ENCODE measurements at places on chromosomes 12 and 14.

DNA sequence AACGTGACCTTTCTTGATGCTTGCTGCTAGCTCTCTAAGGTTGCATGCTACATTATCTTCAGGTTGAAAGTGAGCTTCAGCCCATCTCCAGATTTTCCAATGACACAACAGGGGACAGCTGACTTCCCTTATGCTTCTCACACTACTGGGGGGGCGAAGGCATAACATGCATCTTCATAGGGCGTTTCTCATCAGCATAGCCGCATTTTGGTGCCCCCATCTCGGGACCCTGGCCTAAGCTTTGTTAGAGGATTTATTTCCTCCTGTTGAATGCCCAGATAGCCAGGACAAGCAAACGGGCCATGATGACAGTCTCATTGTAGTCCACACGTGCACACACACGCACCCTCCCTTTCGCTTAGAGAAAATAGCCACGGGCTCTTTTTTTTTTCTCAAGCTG, 30.7 kb downstream of the SSPN start:
- DNase-seq: no peak

GRCh38 chr12:88339966-88340365, 197.9 kb downstream of the TMTC3 start:
- DNase-seq: no peak

DNA sequence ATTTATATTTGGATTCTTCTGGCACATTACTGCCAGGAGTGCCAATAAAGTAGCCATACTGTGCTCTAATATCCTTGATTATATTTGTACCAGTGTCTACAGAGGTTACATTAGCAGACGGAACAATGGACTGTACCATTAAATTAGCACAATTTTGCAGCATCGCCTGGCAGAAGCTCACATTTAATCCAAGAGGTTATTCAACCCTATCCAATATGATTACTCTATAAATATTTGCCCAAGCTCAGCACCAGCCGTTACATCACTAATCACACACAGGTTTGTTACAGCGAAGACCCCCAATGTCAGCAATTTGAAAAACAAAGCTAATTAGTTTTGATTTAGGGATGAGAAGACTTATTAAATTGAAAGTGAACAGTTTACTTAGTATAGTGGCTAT, 16.9 kb upstream of the MGST1 start:
- no peak for DNase-seq

- DNase-seq: no peak
Observed at GRCh38 chr12:16606201-16606849, 363 bp upstream of the LMO3 start.

- no peak for DNase-seq
Observed at GRCh38 chr12:84113666-84114065, 798.9 kb downstream of the SLC6A15 start.

GRCh38 chr12:93370947-93371346, 6.8 kb upstream of the NUDT4 start:
- DNase-seq: no peak

DNA sequence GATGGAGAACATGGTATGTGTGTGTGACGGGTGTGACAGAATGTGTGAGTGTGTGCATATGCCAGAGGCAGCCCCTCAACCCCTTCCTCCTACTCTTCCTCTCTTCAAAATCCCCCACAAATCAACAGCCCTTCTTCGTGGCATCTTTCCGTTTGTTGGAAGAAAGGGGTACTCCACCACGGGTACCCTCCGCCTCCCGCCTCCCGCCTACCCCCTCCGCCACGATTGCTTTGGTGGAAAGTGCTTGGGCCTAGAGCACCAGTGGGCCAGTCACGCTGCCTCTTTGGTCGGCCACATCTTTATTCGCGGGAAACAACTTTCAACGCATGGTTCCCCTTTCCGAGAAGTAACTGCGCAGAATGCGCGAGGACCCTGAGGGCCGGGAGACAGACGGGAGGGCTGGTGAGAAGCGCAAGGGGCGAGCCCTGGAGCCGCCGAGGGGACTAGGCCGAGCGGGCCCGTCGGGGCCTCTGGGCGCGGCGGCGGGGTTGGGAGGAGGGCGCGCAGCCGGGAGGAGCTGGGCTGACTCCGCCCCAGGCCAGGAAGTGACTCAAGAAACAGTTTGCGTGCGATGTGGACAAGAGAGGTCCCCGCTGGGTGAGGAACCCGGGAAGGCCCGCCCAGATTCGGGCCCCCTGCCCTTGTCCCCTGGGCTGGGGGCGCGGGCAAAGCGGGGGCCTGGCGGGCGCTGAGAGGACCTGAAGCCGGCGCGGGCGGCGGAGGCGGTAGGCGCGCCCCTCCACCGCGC, at the start of the genes CBLN3 and KHNYN:
Gene CBLN3, minus strand, starts transcription at position 274 of the 748 bp plus-strand sequence. CDS start 614 bp downstream, outside the sequence.
Gene KHNYN, plus strand, starts transcription at position 560 of the 748 bp plus-strand sequence. CDS start 777 bp downstream, outside the sequence.
- peak; percentile 94 for DNase-seq

All from erythroblast (primary cell).